ENCODE measurements at places on chromosomes 6 and 20.

DNA sequence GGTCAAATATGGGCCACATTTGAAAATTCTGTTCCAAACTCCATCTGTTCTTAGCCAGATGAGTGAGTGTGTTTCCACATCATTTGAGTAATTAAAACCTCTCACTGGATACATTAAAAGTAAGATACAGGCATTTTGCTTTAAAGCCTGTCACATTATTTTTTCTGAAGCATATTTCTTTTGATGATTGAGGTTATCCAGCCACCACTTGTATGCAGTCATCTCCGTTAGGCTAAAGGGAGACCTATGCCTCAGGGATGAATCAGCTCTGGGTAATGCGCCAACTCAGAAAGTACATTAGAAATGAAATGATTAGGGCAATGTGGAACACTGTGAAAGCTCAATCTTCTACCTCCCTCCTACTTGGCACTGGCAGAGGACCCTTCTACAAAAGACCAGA is 90.7 kb downstream of the SNAP25 start:
- DNase-seq, result no peak

GRCh38 chr6:145069966-145070365 is 665.4 kb downstream of the EPM2A start:
- no peak for DNase-seq

DNA sequence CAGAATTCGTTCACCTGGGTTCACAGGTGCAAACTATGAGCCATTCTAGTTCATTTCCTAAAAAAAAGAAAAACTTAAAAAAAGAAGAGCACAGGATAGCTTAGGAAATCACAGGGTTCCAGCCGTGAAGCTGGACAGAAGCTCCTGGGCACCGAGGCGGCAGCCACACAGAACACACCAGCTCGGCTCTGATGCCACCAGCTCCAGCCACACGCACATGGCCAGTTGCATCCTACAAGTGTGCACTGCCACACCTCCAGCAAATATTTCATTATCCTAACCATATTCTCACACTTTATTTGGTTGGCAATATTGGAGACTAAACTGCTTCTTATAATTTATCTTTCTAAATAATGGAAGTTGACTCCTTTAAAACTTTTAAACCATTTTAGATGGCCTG is 26.2 kb upstream of the AFDN start:
- no peak for DNase-seq

- no peak for DNase-seq
These were observed 34.3 kb upstream of the PRIM2 start for GRCh38 chr6:57283106-57283505.

DNA sequence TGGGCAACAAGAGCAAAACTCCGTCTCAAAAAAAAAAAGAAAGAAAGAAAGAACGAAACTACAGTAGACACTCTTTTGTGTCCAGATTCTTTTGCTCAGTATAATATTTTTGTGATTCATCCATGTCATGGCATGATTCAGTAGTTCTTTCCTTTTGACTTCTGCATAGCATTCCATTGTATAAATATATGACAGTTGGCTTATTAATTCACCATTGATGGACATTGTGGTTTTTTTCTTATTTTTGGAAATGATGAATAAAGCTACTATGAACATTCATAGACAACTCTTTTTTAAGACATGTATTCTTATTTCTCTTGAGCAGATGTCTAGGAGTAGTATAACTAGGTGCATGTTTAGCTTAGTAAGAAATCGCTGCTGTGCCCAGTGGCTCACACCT is 10.3 kb upstream of the IER3 start:
- DNase-seq, result no peak
